ENCODE measurements at places on chromosomes 3 and 15.
A peak's percentile ranks its signal among the peaks of the same experiment; 100 is the strongest.

- DNase-seq = no peak
Measured at GRCh38 chr3:182412066-182412465, 381.2 kb upstream of the ATP11B start.

GRCh38 chr3:117480972-117481371 is 771.4 kb downstream of the TUSC7 start:
- DNase-seq = no peak

DNA sequence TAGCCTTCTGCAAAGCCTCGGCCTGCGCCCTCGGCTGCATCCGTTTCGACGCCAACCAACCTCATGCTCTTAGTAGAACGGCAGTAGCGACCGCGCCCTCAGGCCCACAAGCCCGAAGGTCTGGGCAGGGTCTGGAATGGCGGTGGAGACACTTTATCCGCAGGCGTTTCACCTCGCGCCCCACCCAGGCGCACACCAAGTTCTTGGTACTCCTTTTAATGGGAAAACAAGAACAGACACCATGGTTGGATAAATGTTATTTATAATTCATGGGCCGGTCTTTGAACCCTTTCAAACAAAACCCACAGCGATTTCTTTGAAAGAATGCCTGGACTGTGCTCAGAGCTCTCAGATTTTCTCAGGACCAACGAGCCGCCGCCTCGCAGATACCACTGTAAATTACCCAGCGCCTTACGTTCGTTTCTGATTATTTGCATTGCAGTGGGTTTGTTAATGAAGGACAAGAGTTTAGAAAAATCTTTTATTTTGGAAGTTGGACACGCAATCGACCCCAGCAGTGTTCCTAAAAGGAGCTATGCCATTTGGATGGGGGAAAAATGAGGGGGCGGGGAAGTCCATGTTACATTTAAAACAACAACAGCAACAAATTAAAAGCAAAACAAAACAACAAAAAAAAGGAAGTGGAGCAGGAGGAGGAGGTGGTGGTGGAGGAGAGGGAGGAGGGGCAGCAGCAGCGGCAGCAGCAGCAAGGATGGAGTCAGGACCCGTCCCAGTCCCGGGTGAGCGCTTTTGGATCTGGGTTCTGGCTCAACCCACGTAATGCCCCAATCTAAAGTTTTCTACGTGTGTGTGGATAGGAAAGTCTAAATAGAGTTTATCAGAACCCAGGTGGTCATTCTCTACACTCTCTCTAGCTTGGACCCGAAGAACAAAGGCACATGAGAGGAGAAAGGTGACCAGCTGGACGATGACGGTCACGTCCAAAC is 993 bp upstream of the ISL2 start:
- no peak for DNase-seq

DNA sequence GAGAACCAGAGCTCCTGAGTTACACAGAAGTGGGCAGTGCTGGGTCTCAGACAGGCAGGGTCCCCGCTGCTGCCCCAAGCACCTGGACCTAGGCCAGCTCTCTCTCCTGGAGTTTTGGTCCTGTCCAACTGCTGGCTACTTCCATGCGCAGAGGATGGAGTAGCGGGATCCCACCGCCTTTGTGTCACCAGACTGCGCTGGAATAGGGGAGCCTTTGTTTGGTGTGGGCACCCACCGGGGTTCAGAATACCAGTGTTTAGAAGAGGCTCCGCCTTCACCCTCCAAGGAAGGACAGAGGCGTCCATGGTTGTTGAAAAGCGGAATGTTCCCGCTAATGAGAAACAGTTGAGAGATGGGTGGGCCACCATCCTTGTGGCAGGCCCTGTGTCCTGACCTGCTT is 154.4 kb downstream of the DNAJB8 start:
- no peak for DNase-seq

- no peak for DNase-seq
Measured at GRCh38 chr3:120713262-120713661, 29.1 kb downstream of the RABL3 start.

- DNase-seq = no peak
Measured at GRCh38 chr15:88132499-88132898, 124.0 kb downstream of the NTRK3 start.

DNA sequence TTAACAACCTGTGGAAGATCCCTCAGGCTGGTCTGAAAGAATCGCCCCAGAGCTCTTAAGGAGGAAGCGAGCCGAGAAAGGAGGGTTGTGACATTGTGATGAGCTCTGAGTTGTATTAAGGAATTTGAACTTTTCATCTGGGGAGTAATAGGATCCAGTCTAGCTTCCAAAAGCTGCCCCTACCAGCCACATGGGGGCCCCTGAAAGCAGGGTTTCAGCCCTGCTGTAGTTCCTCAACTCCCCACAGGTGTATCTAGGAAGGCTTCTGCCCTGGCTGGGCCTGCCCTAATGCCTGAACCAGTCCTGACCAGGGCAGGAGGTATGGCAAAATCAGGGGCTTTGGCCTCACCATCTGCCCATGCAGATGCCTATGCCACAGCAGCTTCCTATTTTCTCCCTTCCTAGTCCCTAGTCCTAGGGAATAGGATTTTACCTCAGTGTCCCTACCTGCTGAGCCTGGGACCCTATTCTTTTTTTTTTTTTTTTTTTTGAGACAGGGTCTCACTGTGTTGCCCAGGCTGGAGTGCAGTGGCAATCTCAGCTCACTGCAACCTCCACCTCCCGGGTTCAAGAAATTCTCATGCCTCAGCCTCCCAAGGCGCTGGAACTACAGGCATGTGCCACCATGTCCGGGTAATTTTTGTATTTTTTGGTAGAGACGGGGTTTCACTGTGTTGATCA is 5.0 kb upstream of the AP3S2 start:
- DNase-seq = peak; percentile 32

- no peak for DNase-seq
Measured at GRCh38 chr15:65556622-65557021, 26.4 kb downstream of the HACD3 start.

DNA sequence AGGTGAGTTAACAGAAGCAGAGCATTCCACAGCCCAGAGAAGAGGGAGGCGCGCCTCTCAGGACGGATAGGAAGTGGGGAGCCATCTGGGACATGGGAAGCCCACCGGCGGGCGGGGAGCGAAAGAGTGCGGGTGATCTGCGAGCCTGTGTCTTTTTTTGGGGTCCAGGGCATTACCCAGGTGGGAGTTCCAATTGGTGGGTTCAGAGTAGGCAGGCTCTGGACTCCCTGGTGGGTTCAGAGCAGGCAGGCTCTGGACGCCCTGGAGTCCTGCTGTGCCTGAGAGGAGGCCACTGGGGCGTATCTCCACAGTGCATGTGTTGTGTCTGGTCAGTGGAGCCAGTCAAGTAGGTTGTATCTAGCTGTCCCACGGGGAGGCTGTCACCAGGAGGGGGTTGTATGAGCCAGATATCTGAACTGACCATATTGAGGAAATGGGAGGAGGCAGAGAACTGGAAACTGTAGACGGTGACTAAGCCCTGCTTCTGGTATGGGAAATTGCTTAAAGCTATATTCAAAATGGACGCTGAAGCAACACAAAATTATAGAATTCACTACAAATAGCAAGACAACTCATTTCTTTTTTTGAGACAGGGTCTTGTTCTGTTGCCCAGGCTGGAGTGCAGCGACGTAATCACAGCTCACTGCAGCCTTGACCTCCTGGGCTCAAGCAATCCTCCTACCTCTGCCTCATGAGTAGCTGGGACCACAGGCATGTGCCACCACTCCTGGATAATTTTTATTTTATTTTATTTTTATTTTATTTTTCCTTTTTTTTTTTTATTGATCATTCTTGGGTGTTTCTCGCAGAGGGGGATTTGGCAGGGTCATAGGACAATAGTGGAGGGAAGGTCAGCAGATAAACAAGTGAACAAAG is 34.5 kb upstream of the CHST2 start:
- no peak for DNase-seq

- no peak for DNase-seq
Measured at GRCh38 chr3:77271711-77272110, 231.8 kb downstream of the ROBO2 start.

- no peak for DNase-seq
Measured at GRCh38 chr15:47570451-47570850, 146.9 kb upstream of the SEMA6D start.

DNA sequence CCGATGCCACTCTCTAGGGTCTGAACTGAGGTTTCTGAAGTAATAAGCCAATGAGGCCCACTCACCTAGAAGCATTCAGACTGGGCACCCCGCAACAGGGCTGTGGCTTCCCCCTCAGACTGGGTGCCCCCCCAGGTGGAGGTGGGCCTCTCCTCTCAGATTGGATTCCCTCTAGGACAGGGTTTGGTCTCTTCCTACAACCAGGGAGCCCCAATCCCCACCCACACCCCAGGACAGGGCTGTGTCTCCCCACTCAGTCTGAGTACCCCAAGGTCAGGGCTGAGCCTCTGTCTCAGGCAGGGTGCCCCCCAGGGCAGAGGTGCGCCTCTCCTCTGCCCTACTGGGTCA is 27.7 kb downstream of the PTH1R start:
- no peak for DNase-seq

DNA sequence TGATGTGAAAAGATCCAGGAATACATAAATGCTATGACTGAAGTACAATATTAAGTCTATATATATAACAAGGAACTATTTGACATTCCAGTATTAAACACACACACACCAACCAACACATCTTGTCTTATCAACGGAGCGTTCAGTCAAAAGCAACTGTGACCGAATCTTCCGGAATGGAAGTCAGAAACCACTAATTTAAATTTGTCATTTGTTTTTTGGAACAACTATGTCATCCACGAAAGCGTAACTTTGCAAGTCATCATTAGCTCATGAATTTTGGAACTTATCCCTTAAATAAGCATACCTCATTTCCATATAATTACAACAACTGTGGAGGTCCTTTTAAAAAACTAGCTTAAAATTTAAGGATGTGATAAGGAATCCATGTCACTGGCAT is 5.0 kb downstream of the ZNF385D start:
- DNase-seq = no peak

- DNase-seq = no peak
Measured at GRCh38 chr3:37189109-37189508, 14.7 kb upstream of the LRRFIP2 start.

DNA sequence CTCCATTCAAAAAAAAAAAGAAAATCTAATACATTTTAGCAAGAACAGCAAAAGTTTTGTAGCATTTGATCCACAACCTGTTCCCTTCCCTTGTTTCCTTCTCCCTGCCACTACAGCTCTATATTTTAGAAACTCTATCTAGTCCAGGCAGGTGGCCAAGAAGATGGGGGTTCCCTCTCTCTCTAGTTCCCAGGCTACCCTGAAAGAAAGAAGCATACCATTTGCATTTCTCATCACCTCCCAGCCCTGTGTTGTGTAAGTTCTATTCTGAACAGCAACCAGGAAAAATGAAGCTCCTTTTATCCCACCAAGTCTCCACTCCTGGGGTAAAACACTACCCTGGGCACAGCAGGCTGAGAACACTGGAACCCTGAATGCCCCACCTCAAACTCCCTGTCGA is 100.0 kb downstream of the PCCB start:
- DNase-seq = no peak

- no peak for DNase-seq
Measured at GRCh38 chr3:146832857-146833458, 227.8 kb upstream of the PLSCR5 start.

GRCh38 chr3:137509354-137510045 is 254.6 kb upstream of the SOX14 start:
- no peak for DNase-seq

GRCh38 chr3:68017069-68017468 is 362.7 kb upstream of the SUCLG2 start:
- DNase-seq = no peak

- peak; percentile 91 for DNase-seq
Measured at GRCh38 chr15:90934256-90934948, 683 bp upstream of the UNC45A start.

DNA sequence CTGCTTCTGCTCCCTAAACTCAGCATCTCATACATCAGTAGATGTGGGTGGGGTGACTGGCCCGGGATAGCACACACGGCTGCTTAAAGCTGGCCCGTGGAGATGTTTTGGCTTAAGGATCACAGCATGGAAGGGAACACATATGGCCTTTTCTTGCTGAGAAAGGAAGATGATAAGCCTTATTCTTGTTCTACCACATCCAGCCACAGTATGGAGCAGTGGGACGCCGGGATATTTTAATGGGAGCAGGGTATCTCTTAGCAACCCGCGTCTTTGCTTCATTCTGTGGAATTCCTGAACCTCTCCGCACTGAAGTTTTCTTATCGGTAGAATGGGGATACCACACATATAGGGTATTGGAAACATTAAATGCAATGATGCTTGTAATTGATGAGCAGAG is 94.1 kb upstream of the PROK2 start:
- DNase-seq = no peak

DNA sequence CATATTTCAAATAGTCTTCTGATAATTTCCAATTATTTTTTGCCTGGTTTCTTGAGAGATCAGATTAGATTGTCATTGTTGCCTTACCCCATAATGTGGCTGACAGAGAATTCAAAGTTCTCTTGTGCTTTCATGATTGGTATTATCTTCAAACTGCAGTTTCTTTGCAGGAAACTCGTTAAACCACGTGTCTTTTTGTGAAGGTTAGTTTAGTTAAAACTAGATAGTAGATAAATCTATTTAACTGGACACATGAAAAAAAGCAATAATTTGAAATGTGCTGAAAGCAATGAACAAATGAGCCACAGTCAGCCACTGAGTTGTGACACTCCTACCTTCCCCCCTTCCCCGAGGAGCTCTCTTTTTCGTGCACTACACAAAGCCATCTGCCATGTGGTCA is 327.5 kb upstream of the UMPS start:
- DNase-seq = no peak

- DNase-seq = no peak
Measured at GRCh38 chr3:139454346-139454745, 22.0 kb downstream of the RBP2 start.

DNA sequence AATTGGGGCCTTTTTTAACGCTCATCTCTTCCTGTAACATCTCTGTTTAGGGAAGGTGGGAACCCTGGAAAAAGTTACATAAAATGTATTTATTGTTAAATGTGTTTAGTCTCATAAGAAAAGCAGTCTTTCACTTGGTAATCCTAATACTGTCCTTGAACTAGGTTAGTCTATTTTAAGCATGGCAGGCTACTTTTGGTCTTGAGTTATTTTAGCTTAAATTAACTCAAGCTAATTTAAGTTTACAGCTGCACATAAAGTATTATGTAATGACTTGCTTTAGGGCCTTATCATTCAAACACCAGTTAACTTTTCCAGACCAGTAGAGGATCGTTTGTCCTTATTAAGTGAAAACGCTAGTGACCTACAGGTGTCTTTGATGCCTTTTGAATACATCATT is 63.2 kb downstream of the DCUN1D1 start:
- DNase-seq = no peak

- no peak for DNase-seq
Measured at GRCh38 chr15:29560896-29561295, 261.4 kb downstream of the TJP1 start.

GRCh38 chr3:150917951-150918350 is 12.7 kb upstream of the MINDY4B start:
- DNase-seq = no peak

GRCh38 chr3:33732394-33732793 is 14.3 kb upstream of the CLASP2 start:
- DNase-seq = no peak
